ENCODE measurements at places on chromosomes 5 and 9. TPM values are rescaled to one million over a fixed set of nuclear protein-coding genes. Genes with fewer than 3 reads are reported as not detected.

Gene PCDHA4
- 3.2 TPM for total RNA-seq

Gene SCGB3A2
- total RNA-seq: not detected

Gene RORB
- 18.9 TPM for total RNA-seq

Gene CFAP90
- total RNA-seq: 3.6 TPM

Gene DDX46
- 39.4 TPM for total RNA-seq

- no peak for DNase-seq
These were observed 63.0 kb downstream of the TSSK1B start for GRCh38 chr5:113371721-113372196.

GRCh38 chr9:83240671-83241070 lies 177.7 kb upstream of the RASEF start:
- DNase-seq: no peak

DNA sequence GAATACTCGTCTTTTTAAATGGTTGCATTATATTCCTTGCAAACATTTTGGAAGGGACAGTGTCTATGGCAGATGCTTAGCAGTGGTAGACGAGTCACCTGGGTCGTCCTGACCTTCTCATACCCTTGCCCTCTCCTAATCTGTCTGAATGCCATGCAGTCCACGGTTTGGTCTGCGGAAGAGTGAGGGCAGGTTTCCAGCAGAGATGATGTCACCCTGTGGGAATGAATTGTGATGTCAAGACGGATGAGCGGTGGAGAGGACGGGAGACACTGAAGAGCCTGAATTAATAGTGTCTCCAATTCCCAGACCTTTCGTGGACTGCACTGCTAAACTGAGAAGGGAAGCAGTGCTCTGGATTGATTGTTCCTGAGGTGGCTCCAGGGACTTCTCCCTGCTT lies 329.0 kb upstream of the PANK3 start:
- no peak for DNase-seq

Gene DDX4
- total RNA-seq: not detected

Gene TNIP1
- total RNA-seq: 63.7 TPM

DNA sequence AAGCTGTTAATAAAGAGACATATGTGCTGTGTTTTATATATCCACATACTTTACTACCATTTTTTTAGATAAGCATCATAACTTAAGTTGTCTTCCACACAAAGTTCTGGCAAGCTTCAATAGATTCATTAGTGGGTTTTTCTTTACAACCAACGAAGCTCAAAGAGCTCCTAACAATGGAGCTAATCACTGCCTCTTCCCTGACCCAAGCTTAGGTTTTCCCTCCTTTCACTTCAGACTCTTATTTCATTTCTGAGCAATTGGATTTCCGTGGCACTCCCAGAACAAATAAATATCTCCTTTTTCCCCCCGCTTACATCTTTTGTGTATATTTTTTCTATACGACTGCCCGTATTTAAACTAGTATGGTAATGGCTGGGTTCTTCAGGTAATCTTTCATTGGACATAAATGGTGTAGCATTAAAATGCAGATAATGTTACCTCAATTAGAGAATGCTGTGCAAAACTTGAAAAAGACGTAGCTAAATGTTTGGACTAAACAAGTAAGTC lies 275.5 kb upstream of the TMEM161B start:
- no peak for DNase-seq

DNA sequence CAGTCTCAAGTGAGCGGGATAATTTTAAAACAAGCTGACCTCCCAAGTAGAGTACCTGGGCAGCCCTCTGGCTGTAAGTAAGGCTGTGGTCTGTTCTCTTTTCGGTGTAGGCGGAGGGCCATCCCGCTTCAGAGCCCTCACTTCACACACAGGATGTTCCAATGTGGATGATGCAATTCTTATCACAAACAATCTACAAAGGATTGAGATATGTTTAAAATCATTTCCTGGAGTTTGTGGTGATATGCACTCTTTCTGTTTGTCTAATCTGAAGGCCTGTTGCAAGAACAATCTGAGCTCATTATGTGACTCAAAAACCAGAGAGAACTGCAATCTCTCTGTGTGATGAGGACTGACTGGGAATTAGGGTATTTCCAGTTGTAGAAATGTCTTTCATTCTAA lies 42.5 kb downstream of the ITGA2 start:
- DNase-seq: no peak

- DNase-seq: no peak
These were observed 628.7 kb upstream of the ZNF608 start for GRCh38 chr5:125375143-125375542.

DNA sequence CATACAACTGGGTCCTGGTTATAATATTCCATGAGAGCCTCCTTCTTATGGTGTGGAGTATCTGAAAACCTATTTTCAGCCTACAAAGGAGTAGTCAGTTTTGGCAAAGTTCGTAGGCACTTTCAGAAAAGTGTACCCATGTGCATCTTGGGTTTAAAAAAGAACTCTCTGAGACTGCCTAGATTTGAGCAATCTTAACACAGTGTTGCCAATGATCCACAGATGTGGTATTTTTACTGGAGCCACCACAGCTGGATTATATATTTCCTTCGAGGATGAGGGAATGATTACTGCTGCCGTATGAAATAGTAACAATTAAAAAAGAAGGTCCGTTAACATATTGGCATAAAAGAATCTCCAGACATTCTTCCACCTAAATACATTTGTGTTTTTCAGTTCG lies 1.1 kb downstream of the PALM2AKAP2 start:
- DNase-seq: no peak

GRCh38 chr9:22740781-22741180 lies 294.2 kb downstream of the DMRTA1 start:
- no peak for DNase-seq

Gene LCN9
- not detected for total RNA-seq

DNA sequence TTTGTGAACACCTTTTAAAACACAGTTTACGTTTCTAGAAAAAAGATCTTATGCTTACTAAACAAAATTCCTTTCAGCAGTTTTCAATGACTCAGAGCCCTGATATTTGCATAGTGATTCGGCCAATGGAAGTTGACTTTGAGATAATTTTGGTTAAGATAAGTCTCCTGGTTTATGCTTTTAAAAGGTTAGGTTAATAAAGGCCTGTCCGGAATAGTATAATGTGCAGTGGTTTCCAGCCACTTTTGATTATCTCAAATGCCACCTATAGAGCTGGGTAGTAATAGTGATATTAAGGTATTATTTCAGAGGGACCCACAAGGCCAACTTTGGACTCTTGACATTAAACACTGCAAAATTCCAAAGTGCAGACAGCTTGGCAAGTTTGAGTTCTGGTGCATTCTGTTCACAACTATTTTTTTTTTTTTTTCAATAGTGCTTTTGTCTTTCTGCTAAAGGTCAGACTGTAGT lies 86.1 kb downstream of the F2RL2 start:
- no peak for DNase-seq

GRCh38 chr5:41485533-41485932 lies 24.9 kb downstream of the PLCXD3 start:
- DNase-seq: no peak

Gene SHC3
- total RNA-seq: 15.5 TPM

GRCh38 chr5:65880496-65881072 lies 45.8 kb upstream of the ERBIN start:
- no peak for DNase-seq

DNA sequence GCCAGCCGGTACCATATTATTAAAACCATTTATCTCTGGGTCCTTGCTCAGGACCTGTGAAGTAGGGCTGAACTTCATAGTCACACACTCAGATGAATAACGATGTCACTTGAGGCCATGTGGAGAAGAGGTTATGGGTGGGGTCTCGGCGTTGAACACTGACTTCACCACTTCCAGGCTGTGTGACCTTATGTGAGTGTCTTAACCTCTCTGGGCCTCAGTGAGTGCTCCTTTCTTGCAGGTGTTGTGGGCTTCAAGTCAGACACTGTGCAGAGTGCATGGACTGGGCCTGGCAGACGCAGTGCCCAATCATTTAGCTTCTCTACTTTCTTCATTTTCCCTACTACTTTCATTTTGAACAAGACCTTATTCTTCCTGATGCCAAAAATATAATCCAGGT lies 278.8 kb downstream of the PBX3 start:
- no peak for DNase-seq

Gene GRIN3A
- 8.5 TPM for total RNA-seq

Gene CPLANE1
- 60.6 TPM for total RNA-seq

GRCh38 chr9:116844621-116845020 lies 157.5 kb downstream of the TRIM32 start:
- DNase-seq: no peak

GRCh38 chr5:134503088-134503936 lies 22.2 kb upstream of the JADE2 start:
- DNase-seq: no peak

DNA sequence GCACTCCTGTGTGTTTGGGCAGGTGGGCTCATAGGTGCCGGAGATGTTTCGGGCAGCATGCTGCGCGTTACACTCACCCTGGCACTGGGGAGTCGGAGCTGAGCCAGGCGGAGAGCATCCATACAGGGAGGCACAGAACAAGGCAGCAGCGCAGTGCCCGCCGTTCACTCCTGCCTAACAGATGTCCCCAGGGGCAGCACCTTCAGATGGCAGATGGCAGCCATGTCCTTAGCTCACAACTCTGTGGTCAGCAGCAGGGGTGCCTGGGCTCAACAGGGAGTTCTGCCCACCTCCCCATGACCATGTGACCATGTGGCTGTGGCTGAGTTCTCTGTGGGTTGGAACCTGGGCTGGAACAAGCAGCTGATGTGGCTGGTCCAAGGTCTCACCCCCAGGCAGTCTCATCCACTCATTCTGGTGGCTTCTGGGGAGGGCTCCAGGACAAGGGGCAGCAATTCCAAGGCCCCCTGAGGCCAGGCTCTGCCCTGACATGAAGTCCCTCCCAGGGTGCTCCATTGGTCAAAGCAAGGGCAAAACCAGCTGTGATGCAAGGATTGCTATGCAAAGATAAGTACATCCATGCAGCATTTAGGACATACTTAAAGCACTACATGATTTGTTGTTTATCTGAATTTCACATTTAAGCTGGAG lies 64.2 kb downstream of the MRPL36 start:
- no peak for DNase-seq

GRCh38 chr9:134066913-134067851 lies 644 bp downstream of the BRD3 start:
- peak; percentile 74 for DNase-seq

DNA sequence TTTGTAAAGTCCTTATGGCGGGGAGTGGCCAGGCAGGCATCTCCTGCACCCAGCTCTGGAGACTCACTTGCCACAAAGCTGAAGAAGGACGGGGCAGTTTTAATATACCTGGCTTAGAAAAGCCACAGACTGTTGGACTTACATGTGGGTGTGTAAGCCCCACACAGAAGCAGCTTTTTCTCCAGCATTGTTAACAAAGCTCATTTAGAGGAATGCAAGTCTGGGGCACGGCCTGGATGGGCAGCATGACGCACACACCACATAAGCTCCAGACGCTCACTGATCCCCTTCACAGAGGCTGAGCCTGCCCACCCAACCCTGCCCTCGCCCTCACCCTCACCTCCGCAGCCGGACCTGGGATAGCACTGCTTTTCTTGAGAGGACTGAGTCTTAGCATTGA lies 58.0 kb upstream of the PDE8B start:
- DNase-seq: no peak

DNA sequence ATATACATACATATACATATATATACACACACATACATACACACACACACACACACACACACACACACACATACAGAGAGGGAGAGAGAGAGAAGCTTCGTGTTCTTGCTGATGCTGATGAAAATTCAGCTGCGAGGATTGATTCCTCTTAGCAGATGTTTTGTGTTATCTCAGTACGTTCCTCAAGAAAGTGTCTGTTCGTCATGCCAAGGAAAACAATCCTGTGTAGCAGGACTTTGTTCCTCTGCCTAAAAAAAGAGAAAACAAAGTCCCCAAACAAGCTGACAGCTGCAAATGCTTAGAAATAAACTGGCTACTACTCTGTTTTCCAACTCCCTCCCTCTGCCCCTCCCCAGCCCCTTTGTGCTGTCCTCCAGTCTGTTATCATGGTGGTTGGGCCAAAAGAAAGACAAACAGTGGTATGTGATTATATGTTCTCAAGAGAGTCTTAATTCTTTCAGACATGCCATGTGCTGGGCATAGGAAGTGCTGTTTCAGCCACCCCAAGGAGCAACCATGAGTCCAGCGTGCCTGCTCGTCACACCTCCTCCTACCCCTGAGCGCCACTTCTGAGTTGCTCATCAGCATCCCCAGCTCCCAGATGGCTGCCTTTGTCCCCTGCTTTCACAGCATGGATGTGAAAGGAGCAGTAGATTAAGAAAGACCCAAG lies 71.5 kb upstream of the EQTN start:
- peak; percentile 91 for DNase-seq

- no peak for DNase-seq
These were observed 8.1 kb downstream of the MTMR12 start for GRCh38 chr5:32304622-32305021.

Gene ZNF189
- 50.0 TPM for total RNA-seq

Gene GABRA1
- 5.5 TPM for total RNA-seq

GRCh38 chr5:10452768-10453331 lies 11.2 kb downstream of the ROPN1L start:
- peak; percentile 73 for DNase-seq

DNA sequence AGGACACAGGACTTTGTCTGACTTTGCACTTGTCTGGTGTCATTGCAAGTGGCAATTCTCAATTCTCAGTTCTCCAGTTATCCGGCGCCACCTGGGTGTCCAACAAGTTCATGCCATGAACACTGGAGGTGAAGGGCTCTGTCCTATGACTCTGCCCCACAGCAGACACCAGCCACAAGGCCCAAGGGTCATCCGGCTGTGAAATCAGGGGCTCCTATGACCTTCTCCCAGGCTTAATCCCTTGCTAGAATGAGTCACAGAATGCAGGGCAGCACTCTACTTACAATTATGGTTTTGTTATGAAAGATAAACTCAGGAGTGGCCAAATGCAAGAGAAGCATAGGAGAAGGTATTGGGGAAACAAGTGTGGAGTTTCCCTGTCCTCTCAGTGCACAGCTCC lies 392.0 kb downstream of the GADD45G start:
- DNase-seq: no peak

DNA sequence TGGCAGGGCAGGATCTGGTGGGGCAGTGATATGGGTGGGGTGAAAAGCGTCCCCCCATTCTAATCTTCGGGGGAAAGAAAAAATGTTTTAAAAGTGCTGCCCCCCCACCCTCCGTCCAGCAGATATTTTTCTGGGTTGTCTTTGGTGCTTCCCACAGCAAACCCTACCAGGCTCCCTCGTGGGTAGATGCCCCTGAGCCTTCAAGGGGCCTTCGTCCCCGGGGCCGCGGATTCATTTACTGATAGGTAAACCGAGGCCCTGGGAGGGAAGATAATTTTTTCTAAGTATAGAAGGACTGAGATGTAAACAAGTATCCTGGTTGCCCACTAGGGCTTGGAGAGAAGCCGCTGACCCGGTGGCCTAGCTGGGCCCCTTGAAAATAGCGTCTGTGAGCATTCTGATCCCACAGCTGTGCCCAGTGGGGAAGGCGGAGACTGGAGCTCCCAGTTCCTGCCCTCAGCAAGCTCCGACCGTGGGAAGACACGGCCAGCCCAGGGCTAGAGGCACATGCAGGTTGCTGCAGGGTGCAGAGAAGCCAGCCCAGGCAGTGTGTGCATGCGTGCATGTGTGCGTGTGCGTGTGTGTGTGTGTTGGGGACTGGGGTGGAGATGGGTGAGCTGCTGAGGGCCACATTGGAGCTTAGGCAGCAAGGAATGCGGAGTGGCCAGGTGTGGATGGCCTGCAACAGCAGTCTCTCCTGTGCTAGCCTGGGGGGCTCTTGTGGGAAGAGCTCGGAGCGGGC lies 6.0 kb upstream of the RXRA start:
- DNase-seq: no peak
